ENCODE measurements at places on chromosomes 4 and X.

- no peak for DNase-seq
Observed at GRCh38 chrX:42524379-42524778, 253.6 kb downstream of the PPP1R2C start.

DNA sequence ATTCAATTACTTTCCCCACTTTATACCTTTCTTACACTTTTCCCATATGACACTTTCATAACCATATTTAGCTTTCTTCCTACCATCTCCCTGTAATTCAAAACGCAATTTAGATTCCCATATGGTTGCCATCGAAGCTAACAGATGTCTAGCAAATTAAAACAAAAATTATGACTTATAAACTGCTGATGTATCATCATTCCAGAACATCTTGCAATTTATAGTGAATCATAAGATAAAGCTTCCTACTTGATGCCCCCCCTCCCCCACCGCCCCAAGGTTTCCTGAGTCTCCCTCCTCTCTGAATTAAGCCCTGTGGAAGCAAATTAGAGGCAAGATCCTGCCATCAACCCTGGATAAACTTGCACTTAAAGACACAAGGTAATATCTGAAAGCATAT, 5.4 kb downstream of the TSPAN5 start:
- no peak for DNase-seq

DNA sequence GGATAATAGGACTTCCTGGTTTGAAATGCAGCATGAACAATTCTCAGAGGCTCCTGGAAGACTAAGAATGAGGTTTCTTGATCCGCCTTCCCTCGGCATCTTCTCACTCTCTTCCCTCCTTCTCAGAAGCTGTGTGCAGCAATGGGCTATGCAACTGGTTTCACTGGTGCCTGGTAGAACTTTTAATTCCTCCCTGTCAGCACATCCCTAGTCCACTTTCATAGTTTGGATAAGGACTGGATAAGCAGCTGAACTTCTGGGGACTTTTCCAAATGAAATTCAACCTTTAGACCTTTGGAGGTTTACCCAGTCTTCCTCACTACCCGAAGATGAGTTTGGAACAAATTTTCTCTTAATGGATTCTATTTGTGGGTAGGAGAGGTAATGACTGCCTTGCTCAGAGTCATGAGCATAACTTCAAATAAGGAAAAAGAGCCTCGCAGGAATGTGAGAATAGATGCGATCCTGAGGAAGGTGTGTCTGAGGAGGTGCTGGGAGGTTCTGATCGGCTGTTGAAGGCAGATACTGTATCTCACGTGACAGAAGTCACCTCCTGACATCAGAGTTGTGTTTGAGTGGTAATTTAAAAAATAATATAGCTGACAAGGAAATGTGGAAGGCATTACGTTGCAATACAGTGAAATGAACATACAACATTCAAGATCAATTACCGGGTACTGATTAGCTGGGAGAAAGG, 56.0 kb upstream of the HAND2 start:
- DNase-seq, result no peak

DNA sequence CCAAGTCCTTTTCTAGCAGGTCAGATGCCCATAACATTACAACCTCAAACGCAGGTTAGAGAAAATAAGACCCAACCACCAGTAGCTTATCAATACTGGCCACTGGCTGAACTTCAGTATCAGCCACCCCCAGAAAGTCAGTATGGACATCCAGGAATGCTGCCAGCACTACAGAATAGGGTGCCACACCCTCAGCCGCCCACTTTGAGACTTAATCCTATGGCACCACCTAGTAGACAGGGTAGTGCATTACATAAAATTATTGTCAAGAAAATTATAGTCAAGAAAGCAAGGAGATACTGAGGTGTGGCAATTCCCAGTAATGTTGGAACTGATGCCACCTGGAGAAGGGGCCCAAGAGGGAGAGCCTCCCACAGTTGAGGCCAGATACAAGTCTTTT, 19.9 kb upstream of the TRIM61 start:
- DNase-seq, result no peak

GRCh38 chr4:177263818-177264217, 45.9 kb upstream of the NEIL3 start:
- DNase-seq, result no peak

- DNase-seq, result no peak
Observed at GRCh38 chr4:185201977-185202962, 1.5 kb downstream of the CFAP97 start.

DNA sequence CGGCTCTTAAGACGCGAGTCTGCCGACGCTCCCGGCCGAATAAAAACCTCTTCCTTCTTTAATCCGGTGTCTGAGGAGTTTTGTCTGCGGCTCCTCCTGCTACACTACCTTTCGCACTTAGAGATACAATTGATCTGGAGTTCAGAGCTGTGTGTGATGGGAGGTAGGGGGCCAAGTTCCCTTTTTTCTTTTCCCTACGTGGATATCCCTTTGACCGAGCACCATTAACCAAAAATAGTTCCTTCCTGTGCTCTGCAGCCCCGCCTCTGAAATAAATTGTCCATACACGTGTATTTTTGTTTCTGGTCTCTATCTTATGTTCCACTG, 555 bp upstream of the PGM2 start:
- DNase-seq, result no peak

DNA sequence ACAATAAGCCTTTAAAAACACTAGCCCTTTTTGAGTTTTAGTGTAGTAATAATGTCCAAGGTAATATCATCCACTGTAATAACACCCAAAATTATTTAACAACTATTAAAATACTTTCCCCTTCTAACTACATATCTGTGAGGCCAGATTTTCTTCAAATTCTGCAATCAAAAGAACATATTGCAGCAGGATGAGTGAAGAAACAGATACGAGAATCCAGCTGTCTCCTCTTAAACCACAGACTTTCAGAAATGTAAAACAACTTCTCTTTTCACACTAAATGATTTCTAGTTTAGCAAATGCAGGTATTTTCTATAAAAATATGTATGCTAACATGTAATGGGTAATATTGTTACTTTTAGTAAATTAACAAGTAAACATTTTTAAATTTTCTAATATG, 148.9 kb downstream of the PRDM5 start:
- DNase-seq, result no peak

DNA sequence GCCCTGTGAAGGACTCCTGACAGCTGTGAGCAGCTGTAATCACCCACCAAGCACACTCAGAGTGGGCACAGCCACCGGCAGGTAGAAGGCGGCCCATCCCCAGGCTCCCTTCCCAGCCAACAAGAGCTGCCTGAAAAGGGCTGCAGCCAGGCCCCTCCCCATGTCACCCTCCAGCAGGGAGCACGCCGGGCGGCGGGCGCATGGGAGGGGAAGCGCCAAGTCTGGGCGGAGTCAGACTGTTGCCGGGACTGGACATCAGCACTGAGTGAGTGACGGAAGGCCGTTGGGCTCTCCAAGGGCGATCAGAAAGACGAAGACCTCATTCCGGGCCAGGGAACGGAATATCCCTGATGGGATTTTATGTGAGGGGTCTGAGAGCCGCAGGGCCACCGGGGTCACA, 82.1 kb downstream of the PPP2R2C start:
- DNase-seq, result no peak

GRCh38 chrX:74814681-74815080, 110.6 kb downstream of the NEXMIF start:
- no peak for DNase-seq

DNA sequence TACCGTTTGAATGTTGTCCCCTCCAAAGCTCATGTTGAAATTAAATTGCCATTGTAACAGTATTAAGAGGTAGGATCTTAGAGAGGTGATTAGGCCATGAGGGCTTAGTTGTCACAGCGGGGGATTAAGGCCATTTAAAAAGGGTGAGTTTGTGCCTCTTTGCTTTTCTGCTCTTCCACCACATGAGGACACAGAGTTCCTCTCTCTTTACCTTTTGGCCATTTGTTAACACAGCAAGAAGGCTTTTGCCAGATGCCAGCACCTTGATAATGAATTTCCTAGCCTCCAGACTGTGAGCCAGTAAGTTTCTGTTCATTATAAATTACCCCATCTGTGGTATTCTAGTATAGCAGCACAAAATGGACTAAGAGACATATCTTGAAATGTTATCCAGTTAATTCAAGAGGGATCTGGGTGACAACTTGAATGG, 7.8 kb upstream of the HERC3 start:
- DNase-seq, result no peak

- DNase-seq, result no peak
Observed at GRCh38 chr4:169024762-169025161, 14.7 kb upstream of the CBR4 start.

DNA sequence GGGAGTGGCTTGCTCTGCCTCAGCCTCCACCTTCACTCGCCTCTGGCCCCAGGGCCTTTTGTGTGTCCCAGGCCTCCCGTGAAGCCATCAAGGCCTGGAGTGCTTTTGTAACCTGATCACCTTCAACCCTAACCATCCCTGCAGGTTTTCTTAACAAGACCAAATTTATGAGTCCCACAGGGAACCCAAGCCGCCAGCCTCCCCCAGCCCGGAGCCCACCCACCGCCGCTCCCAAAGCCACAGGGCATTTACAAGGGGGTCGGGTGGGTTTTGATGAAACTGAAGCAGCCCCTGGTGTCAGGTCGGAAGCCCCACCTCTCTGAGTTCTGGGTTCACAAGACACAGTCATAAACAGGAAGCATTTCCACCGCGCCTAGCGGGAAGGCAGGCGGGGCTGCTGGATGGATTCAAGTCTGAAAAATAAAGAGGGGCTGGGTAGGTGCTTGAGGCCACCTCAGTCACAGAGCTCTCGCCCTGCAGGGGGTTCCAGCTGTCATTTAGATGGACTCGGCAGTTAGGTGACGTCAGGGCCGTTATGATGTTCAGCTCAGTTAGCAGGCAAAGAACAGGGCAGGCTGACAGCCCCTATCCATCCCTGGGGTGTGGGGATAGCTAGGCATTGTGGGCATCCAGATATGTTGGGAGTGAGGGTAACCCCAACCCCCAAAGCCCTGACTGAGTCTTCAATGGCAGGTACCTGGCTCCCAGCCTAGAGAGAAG, 128.5 kb downstream of the BCOR start:
- no peak for DNase-seq

- no peak for DNase-seq
Observed at GRCh38 chrX:41457613-41458192, 10.6 kb downstream of the NYX start.

DNA sequence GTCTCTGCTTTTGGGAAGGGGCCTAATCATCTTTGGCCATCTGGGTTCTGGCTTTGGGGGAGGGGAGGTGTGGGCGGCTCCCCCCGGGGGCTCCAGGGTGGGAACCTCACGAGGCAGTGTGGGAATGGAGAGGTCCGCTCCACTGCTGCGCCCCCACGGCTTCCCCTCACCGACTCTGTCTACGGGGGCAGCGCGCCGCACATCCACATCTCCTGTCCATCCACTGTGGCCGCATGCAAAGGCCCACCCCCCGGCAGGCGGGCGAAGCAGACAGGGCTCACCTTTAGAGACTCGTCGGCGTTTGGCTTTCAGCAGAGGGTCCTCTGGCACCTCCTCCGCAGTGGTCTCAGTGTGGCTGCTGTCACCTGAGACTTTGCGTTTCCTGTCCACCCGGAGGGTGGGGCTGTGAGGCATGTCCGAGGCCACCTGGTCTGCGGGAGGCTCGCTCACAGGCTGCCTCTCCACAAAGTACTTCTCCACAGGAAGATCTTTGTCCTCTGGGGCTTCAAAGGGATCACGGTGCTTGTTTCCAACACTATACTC, 33.6 kb downstream of the BCOR start:
- no peak for DNase-seq

DNA sequence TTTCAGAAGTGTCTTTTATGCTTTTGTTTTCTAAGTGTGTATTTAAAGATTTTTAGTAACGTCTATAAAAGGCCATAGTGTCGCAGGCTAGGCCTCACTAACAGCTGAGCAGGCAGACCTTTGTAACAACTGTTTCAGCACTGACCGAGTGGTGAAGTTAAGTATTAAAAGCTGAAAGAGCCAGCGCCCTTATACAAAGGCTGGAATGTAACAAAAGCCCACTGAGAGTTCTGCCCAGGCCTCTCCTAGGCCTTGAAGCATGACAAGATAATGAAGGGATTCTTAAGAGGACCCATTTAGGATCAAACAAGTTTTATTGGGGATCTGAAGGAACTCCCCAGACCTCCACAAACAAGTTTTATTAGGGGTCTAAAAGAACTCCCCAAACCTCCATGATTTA, 722.5 kb upstream of the PRKX start:
- DNase-seq, result no peak

DNA sequence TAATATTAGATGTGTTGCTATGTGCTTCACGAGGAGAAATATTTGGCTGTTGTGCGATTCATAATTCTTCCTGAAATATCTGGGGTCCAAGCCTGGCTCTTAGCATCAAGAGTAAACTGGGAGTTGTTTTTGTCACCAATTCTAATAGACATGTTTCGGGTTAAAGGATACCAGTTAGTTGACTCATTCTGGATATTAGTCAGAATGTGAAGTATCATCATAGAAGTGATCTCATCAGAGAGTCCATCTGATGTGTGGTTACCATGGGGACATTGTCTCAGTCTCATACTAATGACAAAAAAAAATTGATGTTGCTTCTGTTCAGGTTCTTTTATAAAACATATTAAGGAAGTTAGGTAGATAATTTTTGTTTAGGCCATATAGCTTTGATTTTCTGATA, 57.2 kb upstream of the MTMR1 start:
- peak; percentile 21 for DNase-seq

GRCh38 chrX:8346060-8346459, 118.6 kb upstream of the VCX3B start:
- no peak for DNase-seq

GRCh38 chr4:162403419-162403818, 239.6 kb upstream of the FSTL5 start:
- DNase-seq, result no peak

DNA sequence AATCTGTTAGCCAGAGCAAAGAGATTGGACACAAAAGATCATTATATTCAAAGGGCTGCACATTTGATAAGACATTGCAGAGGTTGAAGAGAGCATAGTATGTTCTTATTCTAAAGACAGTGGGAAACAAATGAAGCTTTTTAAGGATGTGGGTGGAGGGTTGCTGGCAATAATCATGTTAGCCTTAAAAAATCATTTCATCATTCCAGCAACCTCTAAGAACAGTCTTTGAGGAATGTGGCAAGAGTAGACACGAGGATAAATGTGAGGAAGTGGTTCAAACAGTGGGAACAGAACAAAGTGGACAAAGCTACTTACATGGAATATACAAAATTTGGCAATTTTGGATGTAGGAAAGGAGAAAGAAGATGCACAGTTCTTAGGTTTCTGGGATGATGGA, 167.3 kb upstream of the SPRY1 start:
- no peak for DNase-seq

DNA sequence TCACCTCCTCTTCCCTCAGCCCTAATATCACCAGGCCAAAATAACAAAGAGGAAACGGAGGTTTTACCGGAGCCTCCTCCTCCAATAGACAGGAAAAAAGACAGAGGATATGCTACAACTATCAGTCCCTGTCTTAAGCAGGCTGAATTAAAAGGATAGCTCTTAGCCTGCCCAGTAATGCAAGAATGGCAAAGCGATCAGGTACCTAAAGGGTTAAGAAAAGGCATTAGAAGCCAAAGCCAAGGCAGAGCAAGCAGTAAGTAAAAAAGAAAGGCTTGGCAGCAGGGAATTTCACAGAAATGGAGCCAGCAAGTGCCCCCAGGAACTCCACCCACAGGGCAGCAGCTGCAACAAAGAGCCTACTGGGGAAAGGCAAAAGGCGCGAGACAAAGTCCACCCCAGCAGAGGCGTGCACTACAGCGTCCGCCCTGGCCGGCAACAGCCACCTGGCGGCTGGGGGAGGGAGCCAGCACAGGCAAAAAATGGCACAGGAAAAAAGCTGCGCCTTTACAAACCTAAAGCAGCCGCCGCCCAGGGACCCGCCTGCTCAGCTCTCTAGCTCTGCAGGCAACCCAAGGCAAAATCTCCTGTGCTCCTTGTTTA, 220.6 kb upstream of the ZC4H2 start:
- DNase-seq, result no peak

GRCh38 chr4:85798012-85798770, 323.2 kb downstream of the ARHGAP24 start:
- DNase-seq, result no peak

Data from AG04449 (cell line).